ENCODE measurements at places on chromosomes 2 and 18. TPM values are rescaled to one million over a fixed set of nuclear protein-coding genes. Genes with fewer than 3 reads are reported as not detected.

DNA sequence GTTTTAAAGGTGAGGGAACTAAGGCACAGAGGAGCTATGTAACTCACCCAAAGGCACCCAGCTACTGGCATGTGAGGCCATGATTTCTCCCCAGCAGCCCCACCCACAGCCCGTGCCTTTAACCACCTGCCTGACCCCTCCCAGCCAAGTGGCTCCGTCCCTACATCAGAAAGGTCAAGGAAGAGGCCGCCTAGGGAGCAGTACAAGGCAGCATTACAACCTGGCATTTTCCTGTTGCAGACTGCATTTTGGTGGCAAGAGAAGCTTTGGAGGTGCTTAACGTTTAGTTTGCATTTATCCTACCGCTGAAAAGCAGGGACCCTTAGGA, 17.5 kb downstream of the STEAP3 start:
- DNase-seq: no peak

DNA sequence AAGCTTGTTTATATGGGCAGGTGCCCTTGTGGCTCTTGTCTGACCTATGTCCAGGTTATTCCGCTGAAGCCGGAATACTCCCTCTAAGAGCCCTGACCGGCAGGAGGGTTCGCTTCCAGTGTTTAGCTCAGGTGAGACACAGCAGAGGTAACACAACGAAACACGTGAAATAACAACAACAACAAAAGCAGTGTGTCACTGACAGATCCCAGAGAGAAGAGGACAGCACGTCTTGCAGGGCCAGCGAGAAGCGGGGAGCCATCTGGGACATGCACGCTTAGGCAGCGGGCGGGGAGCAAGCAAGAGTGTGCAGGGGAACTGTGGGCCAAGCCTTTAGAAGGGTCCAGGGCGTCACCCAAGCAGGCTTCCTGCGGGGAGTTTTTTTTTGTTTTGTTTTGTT, 17.1 kb upstream of the ZDBF2 start:
- no peak for DNase-seq

DNA sequence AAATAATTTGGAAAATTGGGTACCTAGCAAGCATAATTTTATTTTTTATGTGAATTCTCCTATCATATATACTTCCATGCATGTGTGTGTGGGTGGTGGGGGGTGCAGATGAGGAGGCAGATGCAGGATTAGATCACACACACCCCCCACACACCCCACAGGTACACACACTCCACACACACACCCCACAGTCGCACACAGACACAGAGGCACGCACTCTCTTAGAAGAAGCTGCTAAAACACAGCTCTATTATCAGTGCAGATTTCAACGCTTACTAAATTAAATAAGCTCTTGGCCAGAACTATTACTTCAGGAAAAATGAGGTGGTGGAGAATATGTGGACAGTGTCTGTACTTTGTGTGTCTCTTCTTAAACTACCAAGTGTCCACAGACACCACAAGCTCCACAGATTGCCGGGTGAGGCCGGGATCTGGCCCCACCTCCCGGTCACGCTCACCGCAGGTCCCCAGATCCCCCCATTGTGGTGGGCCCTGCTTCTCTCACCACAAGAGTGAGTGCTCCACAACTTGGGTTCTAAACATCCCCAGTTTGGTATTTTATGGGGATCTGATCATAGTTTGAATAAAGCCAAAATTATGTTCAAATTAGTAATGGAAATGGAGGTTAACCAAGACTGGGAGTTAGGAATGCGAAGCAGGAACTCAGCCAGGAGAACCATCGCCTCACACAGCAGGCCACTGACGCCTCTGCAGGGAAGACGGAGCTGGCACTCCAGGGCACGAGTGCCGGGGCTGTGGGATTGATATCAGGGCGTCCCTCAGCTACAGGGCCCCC, 102.1 kb downstream of the PXDN start:
- no peak for DNase-seq

GRCh38 chr2:158903711-158904405, 64.6 kb upstream of the TANC1 start:
- DNase-seq: no peak

- no peak for DNase-seq
These were observed 12.9 kb downstream of the HES6 start for GRCh38 chr2:238226698-238227586.

The HRH4 gene
- not detected for polyA plus RNA-seq

The CABYR gene
- not detected for polyA plus RNA-seq
